ENCODE measurements at places on chromosomes 1 and 21.

DNA sequence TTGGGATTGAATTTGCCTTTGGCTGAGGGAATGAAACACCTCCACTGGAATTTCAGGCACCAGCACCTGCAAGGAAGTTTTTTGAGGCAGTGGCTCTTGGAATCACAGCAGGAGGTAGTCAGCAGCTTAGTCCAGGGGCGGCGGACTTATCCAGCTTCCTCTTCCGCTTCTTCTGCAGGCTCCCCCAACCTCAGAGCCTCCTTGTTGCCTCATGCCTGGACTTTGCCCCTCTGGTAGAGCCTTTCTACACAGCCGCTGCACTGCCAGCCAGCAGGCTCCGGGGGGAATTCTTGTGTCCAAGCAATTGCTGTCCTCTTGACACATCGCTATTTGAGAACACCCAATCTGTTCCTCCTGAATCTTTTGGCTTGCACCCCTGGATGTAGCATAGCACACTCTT, 4.4 kb upstream of the RHEX start:
- no peak for DNase-seq

DNA sequence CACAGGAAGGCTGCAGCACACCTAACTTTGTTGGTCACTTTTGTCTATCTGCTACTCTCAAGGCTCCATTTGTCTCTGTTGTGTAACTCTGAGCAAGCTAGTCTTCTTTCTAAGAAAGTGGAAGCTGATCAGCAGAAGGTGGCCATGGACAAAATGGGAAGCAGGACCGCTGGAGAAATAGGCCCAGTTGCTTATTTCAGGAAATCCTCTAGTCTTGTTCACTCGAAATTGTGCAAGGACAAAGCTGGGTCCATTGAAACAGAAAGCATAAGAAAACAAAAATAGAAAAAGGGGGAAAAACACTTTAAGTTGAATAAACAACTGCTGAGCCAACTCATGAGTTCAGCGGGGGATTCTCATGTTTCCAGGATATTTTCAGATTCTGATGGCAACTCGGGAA, 150.1 kb downstream of the PBX1 start:
- no peak for DNase-seq

DNA sequence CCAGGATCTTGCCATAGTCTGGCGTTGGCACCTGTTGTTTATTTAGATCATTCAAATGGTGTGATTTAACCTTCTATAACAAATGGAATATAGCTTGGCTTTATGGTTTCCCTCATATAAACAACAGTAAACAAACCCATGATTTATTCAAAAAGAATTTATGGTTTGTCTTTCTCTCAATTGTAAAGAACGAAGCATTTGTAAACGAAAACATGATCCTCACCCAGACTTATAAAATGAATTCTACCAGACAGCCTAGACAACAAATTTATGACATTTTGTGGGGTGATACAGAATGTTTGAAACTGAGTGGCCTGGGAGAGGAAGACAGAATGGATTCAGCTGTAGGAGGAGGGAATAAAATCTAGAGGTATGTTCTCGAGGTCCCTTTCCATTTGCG, 66.1 kb upstream of the PTGFR start:
- DNase-seq = no peak

GRCh38 chr21:16070207-16070651, 340.4 kb downstream of the USP25 start:
- no peak for DNase-seq

DNA sequence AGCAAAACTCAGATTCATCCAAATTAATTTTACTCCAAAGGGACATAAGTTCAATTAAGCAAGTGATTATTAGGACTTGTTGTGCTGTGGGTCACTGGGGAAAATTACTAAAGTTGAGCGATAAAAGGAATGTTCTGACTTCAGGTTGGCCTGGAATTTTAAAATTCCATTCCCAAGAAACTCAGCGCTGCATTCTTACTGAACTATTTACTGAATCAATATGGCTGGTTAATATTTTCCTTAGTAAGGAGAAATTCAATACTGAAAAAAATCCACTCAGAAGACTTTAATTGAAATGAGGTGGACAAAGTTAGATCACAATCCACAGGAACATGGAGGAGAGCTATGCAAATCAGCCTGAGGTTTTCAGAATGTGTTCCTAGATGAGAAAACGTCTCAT, 578.9 kb upstream of the NR5A2 start:
- DNase-seq = no peak

DNA sequence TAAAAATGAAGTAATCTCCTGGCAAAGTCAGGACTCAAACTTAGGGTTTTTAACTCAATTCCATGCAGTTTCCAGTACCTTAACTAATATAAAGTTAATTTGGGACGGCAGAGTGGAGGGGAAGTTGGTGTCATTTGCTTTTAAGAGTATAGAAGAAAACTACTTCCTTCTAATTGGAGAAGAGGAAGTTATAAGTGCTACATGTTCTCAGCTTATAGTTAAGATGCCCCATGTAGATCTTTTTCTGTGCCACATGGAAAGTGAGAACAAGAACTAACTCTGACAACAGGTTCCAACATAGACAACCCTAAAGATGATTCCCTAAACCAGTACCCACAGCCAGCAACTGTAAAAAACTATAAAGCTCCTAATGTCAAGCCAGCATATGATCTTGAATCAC, 11.5 kb downstream of the RRAGC start:
- no peak for DNase-seq

DNA sequence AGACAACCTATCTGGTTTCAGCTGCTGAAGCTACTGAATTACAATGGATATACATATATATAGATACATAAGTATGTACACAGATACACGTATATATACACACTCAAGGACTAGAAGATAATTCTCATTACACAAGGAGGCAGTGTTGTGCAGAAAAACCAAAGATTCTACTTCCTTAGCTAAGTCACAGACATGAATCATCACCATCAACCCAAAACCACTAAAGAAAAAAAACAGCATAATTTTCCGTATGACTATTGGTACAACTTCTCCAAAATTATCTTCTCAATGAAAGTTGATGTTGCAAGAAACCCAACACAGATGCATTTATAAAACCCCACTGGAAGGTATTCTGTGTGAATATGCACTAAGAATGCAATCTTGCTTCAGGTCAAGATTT, 36.8 kb upstream of the RPF1 start:
- DNase-seq = no peak

GRCh38 chr21:28455253-28455600, 537.5 kb downstream of the LTN1 start:
- no peak for DNase-seq

DNA sequence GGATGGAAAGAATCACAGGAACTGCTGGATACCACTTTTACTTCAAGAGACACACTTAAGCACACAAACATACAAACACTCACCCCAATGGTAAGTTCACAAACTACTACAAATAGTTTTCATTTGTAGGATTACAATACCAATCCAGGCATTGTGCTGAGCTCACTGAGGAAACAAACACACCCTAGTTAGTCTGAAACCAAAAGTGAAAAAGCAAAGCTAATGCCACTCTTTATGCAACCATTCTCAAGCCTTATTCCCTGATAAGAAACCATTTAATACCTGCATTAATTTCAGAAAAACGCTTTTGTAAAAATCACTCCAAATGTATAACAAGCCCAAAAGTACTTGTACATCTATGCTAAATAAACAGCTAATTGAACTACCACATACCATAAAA, 38.3 kb downstream of the RNF115 start:
- no peak for DNase-seq

DNA sequence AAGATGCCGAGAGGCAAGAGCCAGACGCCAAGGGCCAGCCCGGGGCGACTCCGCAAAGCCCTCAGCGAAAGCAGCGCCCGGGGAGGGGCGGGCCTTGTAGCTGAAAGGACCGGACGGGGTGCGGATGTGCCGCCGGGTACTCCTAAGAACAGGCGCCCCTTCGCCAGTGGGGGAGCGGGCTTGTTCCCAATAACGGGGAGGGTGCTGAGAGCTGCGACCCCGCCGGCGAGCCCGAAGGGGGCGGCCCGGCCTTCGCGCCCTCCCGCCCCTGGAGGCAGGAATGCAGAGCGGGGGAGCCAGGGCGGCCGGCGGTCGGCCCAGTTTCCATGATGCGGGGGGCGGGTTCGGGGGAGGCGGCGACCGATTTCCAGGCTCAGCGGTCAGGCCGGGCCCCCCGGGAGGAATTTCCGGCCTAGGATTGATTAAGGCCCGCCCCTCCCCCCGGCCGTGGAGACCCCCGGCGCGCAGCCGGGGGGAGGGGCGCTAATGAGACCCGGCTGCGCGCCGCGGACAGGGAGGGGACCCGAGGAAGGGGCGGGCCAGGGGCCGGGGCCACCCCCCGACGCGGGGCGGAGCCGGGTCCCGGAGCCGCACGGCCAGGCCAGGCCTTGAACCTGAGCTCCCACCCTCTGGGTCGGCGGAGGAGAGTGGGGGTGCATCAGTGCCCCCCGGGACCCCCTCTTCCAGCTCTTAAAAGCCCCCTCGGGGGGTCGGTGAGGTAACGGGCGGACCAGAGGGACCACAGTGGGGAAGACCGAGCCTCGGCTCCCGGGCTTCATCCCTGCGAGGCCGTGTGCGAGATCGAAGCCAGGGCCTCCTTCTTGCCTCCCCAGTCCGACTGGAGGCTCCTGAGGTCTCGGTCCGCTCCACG, 898 bp upstream of the TMEM200B start:
- peak; percentile 81 for DNase-seq

GRCh38 chr1:150056407-150056806, 11.2 kb upstream of the VPS45 start:
- DNase-seq = no peak

DNA sequence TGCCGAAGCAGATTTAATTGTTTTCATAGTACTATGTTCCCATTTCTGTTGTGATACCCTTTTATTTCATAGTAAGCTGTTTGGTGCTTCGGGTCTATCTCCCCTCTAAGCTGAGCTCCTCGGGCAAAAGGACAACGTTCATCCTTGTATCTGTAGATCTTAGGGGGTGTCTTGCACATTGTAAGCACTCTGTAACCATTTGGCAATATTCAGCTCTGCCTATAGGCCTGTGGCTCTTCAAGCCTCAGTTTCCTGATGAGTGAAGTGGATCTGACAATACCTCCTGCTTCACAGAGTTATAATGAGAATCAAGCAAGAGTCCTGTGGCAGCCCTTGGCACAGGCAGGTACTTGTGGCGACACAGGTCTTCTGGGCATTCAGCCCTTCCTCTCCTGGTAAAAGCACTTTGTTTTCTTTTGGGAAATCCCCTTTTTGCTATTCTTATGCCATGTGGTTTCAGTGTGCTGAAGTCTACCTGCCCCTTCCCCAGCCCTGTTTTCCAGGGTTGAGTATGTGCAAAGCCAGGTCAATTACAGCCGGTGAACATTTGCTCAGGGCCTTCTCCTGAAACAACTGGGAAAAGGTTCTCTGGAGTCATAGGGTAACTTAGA, 8.5 kb upstream of the EXO1 start:
- no peak for DNase-seq

DNA sequence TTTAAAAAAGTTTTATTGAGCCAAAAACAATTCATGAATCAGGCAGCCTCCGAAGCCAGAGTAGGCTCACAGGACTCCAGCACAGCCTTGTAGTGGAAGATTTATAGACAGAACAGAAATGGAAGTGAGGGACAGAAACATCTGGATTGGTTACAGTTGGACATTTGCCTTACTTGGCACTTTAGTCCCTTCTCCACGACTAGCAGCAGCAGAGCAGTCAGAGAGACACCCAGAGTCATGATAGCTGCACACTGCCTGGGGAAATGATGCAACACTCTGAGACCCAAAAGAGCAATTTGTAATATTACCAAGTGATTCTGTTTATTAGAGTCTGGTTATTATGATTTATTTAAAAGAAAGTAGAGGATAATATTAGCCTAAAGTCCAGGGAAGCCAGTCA, 72.2 kb upstream of the KRTAP11-1 start:
- DNase-seq = no peak

- DNase-seq = no peak
Measured at GRCh38 chr1:181674617-181675016, 191.3 kb downstream of the CACNA1E start.

GRCh38 chr1:160569806-160570205, 9.5 kb downstream of the CD84 start:
- no peak for DNase-seq

DNA sequence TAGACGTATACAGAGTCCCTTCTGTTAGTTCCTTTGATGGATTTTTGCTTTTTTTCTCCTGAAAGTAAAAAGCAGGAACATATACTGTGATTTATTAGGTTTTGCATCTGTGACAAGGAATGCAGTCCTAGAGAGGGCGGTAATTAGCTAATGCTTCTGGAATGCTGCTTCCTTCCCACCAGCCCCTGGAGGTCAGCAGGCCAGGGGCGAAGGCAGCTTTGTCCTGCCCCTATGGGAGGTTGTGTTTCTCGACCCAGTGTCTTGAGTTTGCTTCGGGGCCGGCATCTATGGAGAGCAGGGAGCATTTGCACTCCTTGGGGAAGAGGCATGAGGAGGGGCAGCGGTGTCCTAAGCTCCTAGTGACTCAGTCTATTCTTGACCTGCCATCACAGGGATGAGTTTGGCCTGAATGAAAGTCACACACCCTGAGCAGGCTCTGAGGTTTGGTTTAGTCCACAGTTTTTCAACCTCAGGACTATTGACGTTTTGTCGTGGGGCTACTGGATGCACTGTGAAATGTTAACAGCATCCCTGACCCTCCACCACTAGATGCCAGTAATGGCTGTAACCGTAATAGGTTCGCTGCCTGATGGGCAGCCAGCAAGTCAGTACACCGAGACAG, 85.0 kb upstream of the KCNJ15 start:
- no peak for DNase-seq

DNA sequence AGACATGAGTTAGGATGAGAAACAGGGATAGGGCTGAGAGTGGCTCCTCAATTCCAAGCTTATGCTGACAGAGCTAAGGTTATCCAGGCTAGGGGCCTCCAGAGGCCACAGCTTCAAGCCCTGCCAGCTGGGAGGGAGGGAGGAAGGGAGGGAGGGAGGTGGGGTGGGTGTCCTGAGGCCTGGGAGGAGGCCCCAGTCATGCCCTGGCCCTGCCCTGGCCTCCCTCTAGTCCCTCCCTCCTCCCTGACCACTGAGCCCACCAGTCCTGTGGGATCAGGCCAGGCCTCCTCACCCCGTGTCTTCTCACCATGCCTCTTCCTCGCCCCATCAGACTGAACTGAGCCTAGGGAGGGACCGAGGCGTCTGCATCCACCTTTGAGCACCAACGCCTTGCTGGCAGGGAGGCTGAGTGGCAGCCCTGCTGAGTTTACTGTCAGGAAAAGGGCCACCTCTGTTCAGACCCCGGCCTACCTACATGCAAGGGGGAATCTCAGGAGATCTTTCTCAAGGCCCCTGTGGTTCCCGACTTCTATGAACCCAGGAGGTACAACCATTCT, 116.1 kb downstream of the NPHP4 start:
- no peak for DNase-seq

- no peak for DNase-seq
Measured at GRCh38 chr1:16075337-16076030, 2.0 kb upstream of the FAM131C start.

GRCh38 chr21:14949603-14950002, 115.2 kb downstream of the NRIP1 start:
- no peak for DNase-seq

DNA sequence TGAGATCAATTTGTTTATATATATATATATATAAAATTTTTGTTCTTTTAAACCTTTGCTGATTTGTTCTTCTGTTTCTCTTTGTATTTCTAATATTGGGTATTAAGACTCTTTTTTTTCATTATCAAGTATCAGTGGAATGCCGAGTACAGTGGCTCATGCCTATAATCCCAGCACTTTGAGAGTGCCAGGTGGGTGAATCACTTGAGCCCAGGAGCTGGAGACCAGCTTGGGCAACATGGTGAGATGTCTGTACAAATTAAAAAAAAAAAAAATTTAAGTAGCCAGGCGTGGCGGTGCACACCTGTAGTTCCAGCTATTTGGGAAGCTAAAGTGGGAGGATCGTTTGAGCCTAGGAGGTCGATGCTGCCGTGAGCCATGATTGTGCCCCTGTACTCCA, 67.1 kb downstream of the MAST2 start:
- no peak for DNase-seq
